ENCODE measurements at places on chromosomes 5 and 9.

GRCh38 chr5:72355706-72356299 lies 35.6 kb downstream of the PTCD2 start:
- no peak for DNase-seq

GRCh38 chr5:137619191-137619870 lies 116.6 kb downstream of the KLHL3 start:
- no peak for DNase-seq

DNA sequence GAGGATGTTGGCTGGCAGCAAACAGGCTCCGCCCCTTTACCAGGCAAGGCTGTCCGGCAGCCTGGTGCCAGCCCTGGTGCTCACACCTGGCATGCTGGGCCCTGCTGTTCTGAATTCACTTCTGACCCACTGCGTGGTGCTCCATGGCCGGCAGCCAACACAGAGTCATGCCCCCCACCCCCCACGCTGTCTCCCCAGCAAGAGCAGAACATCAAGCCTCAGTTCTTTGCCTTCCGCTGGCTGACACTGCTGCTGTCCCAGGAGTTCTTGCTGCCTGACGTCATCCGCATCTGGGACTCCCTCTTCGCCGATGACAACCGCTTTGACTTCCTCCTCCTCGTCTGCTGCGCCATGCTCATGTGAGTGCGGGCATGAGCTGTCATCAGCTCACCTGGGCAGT lies 12.6 kb upstream of the ENDOG start:
- DNase-seq: no peak

DNA sequence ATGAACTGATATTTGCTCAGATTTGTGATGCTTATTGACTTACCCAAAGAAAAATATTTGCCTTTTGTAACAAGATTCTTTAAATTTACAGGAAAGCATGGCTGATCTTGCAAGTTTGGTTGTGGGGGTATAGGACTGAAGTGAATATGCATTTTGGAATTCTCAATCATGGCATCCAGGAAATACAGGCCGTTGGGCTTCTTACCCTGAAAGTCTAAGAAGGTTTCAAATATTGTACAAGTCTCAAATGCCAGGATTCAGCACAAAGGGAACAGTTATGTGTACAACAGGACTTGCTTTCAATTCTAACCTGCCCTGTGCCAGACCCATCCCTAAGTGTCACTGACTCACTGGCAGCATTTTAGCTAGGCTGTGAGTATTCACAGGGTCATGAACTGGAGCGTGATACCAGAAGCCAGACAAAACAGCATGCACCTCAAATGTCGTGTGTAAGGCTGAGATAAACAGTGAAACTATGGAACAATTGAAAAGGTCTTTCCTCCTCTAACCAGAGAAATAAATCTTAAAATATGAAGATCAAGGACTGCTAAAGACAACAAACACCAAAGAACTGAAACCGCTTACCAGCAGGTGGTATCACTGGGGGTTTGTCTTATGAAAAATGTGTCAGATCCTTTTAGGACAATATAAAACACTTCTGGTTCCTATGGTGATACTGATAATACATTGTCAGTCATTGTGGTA lies 168.6 kb upstream of the RGMB start:
- no peak for DNase-seq

GRCh38 chr5:80151890-80152289 lies 104.0 kb downstream of the SERINC5 start:
- DNase-seq: no peak

- no peak for DNase-seq
Measured at GRCh38 chr9:79577969-79578723, 6.4 kb downstream of the TLE4 start.

Data from CD4-positive, alpha-beta memory T cell (primary cell).